ENCODE measurements at places on chromosomes 2 and 18.

GRCh38 chr2:31256611-31257382, 22.8 kb downstream of the EHD3 start:
- no peak for DNase-seq

DNA sequence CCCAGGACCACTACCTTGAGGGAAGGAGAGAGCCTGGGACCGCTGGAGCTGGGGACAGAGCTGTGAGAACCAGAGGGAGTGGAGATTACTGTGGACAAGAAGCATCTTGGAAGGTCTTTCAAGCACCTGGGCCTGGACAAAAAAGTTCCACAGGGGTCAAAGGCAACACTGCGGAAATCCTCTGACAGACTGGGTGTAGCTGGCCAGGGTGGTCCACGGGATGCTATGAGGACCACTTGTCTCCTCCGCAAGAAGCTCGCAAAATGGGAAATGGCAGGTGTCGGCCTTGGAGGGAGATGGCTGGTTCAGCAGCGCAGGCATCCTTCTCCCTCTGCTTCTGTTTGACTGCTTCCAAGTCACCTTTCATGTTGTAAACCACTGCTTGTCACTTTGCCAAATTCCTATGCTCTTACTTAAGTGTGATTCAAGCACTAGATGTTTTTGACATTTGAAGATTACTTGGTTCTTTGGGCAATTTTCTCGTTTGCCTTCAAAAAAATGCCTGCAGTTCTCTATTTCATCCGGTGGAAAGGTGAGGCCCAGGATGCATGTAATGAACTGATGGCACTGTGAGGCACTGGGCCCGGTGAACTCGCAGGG, 27.7 kb downstream of the KLHL29 start:
- DNase-seq, result no peak

DNA sequence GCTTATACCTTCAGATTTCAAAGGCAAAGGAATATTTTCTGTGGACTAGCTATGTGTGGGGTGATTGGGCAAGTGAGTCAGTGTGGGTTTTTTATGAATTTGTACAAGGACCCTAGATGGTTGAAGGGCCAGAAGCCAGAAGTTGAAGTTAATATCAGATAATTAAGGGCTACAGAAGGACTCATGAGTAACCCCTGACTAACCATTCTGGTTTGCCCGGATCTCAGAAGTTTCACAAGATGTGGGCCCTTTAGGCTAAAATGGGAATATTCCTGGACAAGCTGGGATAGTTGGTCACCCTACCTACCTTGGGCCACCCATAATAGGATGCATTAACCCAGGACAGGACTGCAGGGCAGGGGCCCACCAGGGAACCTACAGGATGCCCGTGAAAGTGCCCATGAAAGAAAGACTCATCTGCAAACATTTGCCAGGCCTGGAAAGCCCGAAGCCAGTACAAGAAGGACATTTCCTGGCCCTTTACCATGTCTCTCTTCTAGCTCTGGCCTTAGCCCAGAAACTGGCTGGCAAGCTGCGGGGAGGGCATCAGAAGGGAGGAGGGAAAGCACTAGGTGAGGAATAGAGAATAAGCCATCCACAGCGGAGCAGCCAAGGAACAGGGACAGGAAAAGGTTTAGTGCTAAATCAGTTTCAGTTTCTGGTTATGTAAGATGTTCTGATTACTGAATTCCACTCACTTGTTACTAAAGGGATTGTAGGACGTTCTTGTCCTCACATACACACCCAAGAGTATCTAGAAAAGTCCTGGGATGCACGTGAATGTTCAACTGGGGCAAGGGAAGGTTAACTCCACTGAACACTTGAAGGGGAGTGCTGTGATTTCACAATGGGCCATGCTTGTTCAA, 33.6 kb downstream of the GCG start:
- DNase-seq, result no peak

DNA sequence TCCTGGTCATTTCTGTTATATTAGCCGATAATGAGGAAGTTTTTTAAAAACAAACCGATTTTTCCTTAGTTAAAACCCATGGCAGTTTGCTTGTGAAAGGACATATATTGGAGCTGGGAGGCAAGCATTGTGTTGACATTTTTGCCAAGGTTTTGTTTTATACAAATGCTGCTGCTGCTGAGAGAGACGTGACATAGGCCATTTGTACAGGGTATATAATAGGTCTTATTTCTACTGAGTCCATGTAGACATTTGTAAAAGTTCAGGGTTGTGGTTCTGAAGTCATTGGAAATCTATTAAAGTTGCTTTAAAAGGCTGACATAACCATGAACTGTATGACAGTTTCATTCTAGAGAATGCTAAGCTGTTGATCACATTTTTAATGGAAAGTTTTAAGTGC, 424.0 kb upstream of the FANCL start:
- DNase-seq, result no peak

DNA sequence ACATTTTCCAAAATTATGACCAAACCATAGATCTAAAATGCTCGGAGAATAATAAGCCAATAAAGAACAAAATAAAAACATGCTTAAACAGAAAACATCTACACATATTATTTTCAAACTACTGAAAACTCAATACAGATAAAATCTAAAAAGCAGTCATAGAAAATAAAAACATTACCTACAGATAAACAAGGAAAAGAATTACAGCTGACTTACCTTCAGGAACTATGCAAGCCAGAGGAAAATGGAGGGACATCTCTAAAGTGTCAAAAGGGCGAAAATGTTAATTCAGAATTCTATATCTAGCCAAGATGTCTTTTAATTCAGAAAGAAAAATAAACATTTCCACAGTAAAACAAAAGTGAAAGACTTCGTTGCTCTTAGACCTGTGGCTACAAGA, 112.9 kb upstream of the GYPC start:
- DNase-seq, result no peak

GRCh38 chr18:32771871-32772580, 797 bp downstream of the KLHL14 start:
- no peak for DNase-seq

GRCh38 chr18:49625021-49625691, 63.3 kb downstream of the LIPG start:
- no peak for DNase-seq

DNA sequence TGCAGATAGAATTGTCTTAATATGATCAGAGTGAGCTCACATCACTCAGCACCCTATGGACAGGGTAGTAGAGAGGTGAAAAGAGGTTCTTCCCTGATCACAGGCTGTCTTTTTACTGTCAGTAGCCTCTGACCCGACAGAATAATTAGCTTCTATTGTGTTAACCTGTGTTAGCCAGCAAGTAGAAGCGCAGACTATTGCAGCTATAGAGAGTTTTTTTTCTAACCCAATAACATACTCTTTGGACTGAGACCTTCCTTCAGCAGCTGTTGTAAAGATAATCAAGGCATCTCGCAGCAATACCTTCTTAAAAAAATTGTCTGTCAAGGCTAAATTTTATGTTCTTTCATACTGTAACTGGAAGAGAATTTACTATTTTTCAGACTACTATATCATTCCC, 670.4 kb downstream of the ADCYAP1 start:
- no peak for DNase-seq

DNA sequence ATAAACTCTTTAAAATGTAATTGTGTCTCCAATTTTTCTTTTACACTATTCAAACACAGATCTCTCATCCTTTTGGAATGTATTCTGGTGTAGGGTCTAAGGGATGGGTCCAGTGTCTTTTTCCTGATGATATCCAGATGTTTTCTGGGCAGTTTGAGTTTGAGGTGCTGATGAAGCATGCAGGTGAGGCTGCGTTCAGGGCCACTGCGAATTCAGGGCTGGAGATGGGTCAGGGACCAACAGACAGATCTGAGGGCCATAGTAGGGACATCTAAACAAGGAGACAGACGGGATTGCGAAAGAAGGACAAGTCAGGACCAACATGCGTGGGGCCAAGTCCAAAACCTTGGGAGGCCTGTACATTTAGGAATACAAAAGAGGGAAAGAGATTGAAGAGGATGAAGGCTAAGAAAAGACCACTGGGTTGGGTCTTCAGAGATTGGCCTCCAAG, 70.2 kb downstream of the ACAA2 start:
- no peak for DNase-seq

DNA sequence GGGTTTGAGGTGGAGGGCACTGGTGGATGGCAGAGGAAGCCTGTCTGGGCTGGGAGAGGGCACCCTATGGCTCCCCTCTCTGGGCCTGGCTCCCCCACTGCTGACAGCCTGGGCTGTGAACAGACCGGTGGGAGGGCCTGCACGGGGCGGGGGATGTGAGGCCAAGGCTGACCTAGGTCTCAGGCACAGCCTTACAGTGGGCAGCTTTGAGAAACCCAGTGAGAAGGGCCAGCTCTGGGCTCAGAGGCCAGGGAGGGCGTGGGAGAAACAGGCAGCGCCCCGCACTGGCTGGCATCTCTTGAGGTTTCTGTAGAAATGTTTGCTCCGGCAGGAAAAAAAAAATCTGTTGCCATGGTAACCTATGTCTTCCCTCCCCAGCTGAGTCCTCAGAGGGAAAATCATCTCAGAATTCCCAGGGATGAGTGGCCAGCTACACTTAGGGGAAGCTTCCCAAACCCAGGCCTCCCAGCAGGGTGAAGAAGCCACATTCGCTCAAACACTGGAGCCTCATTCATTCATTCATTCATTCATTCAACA, 71.7 kb upstream of the TAF1B start:
- DNase-seq, result peak; percentile 45

- DNase-seq, result no peak
Observed at GRCh38 chr2:185278761-185279160, 459.8 kb upstream of the FSIP2 start.

- no peak for DNase-seq
Observed at GRCh38 chr2:88088999-88089398, 21.4 kb downstream of the SMYD1 start.

DNA sequence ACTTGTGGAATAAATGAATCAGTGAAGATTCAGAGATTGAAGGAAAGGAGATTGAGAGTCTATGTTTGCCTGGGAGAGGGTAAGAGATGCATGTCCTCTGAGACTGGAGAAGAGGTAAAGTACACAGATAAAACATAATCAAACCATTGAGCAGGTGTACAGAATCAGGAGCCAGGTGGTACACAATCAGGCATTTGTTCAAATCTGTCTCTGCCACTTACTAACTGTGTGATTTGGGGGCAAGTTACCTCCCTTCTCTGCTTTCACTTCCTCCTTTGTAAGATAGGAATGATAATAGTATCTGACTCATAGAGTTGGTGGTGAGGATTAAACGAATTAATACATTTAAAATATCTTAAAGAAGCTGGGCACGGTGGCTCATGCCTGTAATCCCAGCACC, 94.0 kb downstream of the CDK15 start:
- no peak for DNase-seq

DNA sequence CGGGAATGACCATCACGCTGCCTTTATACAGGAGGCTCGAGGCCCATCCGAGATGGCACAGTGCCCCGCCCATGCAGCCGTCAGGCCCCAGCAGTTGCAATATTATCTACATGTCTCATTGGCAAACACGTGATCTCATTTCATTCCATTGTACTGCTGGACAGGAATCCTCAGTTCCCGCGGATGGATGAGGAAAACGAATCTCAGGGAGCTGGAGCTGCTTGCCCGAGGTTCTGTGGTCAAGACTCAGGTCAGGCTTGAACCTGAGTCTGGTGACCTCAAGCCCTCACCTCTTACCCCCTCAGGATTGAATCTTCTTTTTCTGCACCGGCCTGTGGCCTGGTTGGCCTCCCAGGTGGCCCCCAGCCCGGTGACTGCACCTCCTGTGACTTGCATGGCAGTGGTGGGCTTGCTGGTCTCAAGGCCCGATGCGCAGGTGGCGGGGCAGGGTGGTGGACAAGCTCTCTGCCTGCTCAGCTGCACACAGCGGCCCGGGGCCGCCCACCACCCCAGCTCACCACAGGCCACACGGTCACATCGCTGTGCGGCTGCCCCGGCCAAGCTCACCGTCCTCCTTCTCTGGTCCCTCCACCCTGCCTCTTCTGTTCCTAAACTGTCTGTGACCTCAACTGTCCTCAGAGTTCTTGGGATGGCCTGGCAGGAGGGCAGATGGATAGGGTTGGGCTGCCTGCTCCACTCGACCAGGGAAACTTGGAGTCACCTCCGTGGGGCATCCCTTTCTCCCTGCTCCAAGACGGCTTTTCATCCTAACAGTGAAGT, 52.0 kb upstream of the HS6ST1 start:
- no peak for DNase-seq

GRCh38 chr2:26396734-26397298, 4.9 kb upstream of the DRC1 start:
- DNase-seq, result no peak

GRCh38 chr2:64765160-64765805, 111.6 kb upstream of the SERTAD2 start:
- DNase-seq, result no peak

DNA sequence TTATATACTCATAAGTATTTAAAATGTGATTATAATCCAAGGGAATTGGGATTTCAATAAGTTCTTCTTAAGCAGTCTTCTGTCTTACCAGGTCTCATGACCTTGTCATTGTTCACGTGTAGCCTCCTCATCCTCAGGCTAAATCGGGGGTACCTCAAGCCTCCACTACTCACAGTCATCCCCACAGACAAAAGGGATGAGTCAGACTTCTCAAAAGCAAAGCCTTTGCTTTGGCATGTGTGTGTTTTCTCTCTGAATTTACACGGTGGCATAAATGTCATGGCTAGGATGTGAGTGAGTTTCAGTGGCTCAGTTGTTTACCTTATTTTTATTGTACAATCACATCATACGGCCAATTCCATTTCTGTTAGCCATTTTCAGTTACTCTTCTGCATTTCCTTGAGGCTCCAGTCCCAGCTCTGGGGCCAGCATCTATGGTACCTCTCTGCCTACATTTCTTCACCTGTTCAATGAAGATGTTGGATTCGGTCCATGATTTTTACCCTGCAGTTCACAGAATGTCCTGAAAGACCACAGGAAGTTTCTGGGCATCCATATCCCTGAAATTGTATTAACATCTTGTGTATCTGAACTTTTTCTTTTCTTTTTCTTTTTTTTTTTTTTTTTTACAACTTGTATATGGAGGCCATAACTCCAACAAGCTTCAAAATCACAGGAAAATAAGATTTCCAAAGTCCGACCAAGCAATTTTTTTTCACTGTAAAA, 195.3 kb downstream of the FHOD3 start:
- no peak for DNase-seq

DNA sequence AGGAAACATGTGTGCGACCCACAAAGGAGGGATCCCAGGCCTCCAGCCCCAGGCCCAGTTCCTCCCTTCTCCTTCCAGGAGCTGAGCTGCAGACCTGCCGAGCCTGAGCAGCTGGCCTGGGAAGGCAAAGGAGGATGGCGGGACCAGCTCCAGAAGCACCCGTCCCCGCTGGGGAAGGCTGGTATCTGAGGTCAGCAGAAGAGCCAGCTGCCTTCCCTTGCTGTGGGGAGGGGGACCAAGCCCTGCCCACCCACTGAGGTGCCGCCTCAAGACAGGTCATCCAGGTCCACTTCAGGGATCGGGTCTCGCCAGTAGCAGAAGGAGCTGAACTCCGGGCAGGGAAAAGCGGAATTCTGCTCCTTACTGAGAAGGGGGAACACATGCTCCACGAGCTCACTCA, 73.2 kb downstream of the EMILIN2 start:
- no peak for DNase-seq

- no peak for DNase-seq
Observed at GRCh38 chr2:161208527-161209139, 48.4 kb downstream of the TANK start.

GRCh38 chr2:175929850-175930249, 72.2 kb downstream of the LNPK start:
- DNase-seq, result no peak

Data from left cardiac atrium (tissue), 4 donors.